ENCODE measurements at places on chromosomes 4 and X.

DNA sequence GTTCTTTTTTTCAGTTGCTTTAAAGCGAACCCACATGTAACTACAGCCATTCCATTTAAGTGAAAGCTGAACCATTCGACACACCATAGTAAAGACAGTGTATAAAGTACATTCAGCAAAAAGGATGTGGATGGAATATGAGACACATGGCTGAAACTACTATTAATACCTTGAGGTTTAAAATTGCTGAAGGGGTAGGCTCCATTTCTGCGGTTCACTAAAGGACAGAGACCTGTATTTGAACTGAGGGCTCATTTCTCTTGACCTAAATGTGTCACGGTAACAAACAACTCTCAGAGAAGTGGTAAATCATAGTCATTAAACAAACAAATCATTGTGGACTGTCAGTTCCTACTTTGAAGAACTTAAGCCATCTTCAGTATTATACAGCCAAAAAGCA lies 1085.6 kb upstream of the TENM3 start:
- DNase-seq, result no peak

GRCh38 chr4:47570816-47571215 lies 85.7 kb downstream of the ATP10D start:
- DNase-seq, result no peak

DNA sequence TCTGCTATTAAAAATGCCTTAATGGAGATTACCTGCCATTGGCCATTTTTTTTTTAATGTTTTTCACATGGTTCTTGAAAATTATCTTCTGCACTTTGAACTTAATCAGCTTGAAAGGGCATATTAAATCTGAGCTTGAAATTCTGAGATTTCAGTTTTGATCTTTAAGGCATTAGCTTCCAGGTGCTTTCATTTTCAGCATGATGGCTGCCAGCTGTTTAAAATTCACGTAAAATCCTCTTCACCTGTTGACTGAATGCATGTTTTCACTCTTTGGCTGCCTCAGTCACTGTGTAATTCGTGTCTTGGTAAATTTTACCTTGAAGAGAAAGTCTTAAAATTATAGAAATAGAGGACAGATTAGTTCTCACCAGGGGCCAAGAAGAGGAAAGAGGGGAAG lies 39.6 kb downstream of the SMAD1 start:
- DNase-seq, result no peak

- no peak for DNase-seq
Measured at GRCh38 chr4:118114720-118115119, 80.4 kb downstream of the NDST3 start.

GRCh38 chrX:121258545-121258944 lies 211.1 kb downstream of the GLUD2 start:
- DNase-seq, result no peak
